T follicular helper cell (primary cell): ENCODE measurements at places on chromosomes 2 and 18.

DNA sequence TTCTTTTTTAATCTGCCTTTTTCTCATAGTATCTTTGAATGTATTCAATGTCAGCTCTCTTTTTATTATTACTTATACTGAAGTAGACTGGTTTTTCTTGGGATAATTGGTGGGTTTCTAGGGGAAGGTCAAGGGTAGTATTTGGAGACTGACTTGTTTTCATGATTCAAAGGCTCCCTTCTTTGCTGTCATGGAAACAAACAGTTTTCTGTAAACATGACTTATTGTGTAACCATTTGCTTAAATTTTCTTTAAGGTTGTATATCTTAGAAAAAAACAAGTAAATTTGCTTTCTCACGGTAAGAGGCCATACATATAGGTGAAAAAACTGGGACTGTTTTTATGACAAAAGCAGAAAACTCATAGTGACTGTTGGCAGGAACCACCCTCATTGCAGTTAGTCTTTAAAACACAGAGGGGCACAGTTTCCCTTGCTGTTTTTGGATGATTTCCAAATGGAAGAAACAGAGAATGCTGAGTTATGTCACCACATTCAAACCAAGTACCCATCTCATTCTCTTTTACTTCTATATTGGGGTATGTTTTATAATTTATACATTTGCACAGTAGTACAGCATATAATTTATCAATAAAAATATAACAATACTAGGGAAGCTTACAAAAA is 5.8 kb upstream of the RDH14 start:
- no peak for DNase-seq

DNA sequence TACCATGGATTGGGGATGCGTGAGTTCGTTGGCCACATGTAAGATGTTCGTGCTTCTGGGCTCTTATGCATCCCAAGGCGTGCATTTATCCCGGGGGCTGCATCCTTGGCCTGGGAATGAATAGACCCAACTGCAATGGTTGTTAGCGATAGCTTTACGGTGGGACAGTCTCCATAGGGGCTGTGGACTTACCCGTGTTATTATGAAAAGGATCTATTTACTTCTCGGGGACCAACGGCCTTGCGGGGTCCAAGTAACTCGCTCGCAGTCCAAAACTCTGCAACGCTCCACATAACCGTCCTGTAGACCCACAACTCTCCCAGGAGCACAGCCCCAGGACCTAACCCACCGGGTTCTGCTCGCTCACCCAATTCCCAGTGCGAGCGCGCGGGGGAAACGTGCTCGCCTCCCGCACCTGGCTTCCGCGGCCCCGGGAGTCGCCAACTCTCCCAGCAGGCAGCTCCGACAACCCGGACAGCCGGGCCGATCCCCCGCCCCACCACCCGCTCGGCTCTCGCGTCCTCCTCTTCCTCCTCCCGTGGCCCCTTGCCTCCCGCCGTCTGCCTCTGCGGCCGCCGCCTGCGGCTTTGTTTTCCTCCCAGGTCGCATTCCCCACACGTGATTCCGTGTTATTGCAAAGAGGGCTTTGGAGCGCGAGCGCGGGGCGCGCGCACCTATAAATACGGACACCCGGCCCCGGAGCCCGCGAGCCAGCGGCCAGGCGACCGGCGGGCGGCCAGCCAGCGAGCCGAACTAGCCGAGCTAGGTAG is at the start of gene CABLES1:
TSS of gene CABLES1 (plus strand) at position 706 of the 770 bp plus-strand sequence. CDS start 278 bp downstream, outside the sequence.
- no peak for DNase-seq

GRCh38 chr2:28639836-28640235 is 111.8 kb upstream of the PPP1CB start:
- DNase-seq: no peak

DNA sequence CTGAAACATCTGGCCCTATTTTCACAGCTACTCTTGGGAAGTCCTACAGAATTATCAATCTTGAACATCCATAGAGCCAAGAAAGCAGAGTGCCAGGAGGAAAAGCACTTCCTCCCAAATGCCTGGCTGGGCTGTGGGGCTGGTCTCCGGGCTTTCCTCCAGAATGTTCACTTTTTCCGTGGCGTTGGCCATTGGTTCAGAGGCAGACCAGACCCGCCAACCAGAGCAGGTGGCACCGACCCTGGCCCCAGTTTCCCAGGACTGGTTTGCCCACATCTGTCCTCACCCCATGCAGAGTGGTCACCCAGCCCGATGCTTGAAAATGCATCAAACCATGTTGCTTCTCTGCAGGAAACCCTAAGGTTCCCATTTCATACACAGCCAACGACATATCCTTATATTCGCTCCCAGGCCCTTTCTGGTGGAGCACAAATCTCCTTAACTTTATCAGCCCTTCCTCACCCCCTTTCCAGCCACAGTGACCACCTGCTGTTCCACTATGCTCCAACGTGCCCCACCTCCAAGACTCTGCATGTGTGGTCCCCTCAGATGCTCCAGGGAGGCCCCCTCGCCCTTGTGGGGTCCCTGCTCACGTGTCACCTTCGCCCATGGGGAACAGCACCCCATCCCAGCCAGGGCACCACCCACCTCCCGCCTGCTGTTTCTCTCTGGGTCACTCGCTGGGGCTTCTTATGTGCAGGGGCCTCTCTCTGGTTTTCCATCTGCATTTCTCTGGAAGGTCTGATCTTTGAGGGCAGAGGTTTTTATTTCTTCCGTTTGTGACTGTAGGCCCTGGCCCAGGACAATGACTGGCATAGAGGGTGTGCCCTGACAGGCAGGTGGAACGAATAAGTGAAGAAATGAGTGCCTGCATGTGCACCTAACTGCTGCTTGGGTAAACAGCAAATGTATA is 92.9 kb downstream of the PXDN start:
- DNase-seq: no peak

DNA sequence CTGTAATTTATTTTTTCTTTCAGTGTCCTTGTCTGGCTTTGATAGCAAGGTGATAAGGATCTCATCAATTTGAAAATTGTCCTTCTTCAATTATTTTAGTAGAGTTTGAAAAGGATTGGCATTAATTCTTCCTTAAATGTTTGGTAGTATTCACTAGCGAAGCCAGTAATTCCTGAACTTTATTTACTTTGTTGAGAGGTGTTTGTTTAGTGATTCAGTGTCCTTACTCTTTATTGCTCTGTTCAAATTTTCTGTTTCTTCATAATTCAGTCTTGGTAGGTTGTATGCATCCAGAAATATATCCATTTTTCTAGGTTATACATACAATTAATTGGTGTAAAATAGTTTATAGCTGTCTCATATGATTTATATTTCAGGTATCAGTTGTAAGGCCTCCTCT is 676.7 kb upstream of the POU3F3 start:
- DNase-seq: no peak

- no peak for DNase-seq
Observed at GRCh38 chr2:64939332-64939917, 49.8 kb upstream of the SLC1A4 start.

DNA sequence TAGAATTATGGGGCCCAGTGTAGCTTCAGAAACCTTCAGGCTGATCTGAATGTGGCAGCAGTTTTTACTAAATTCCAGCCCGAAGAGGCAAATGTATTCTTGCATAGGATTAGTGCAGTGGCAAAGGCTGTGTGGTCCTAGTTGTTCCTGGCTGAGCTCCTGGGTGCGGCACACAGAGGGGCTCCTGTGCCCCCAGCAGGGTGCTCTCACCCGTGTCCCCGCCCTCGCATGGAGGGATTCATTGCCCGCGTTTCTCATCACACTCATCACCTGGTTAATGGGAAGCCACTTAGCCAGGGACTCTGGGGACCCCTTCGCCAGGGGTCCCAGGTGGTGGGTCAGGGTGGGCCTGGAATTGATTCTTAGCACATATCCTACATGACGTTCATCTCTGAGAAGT is 3.9 kb downstream of the KCNG2 start:
- no peak for DNase-seq

- no peak for DNase-seq
Observed at GRCh38 chr18:34977838-34978532, 63.2 kb upstream of the MAPRE2 start.

DNA sequence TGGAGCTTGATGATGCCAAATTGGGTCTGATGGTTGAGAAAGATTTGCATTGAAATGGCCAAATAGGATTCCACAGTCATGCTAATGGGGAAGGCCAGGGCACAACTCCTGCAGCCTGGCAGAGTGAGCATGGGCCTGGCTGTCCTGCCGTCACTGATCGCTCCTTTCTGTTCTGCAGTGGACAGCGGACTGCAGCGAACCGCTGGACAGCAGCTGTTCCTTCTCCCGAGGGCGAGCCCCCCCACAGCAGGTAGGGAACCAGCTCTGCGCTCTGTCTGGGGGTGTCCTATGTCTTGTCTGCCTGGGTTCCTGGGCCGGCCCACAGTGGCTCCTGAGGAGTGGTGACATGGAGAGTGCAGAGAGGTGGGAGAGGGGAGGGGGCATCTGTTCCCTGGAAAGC is 97.6 kb downstream of the CTIF start:
- no peak for DNase-seq
